ENCODE measurements at places on chromosomes 13 and 19. TPM values are rescaled to one million over a fixed set of nuclear protein-coding genes. Genes with fewer than 3 reads are reported as not detected.

DNA sequence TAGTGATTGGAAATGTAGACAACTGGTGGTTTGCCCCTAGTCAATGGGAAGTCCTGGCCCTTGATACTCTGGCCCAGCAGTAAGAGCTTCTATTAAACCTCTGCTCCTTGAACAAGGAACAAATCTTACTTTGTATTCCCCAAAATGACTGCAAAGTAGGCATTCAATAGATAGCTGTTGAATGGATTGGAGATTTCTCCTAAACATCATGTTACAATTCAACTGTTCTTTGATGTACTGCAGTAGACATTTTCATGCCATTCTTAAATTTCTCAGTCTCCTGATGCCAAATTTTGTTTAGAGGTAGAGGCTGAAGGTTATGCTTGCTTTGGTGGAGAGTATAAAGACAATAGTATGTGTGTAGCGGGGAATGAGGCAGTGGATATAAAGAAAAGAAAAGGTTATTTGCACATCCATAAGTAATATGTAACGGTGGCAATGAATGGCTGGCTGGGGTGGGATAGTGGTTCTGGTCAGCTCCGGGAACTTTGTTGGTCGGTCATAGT lies 12.8 kb downstream of the MIR17HG start:
- no peak for DNase-seq

- DNase-seq = no peak
Measured at GRCh38 chr13:22964245-22964966, 216.4 kb upstream of the SGCG start.

GRCh38 chr19:1321539-1321938 lies 35.9 kb downstream of the EFNA2 start:
- DNase-seq = no peak

DNA sequence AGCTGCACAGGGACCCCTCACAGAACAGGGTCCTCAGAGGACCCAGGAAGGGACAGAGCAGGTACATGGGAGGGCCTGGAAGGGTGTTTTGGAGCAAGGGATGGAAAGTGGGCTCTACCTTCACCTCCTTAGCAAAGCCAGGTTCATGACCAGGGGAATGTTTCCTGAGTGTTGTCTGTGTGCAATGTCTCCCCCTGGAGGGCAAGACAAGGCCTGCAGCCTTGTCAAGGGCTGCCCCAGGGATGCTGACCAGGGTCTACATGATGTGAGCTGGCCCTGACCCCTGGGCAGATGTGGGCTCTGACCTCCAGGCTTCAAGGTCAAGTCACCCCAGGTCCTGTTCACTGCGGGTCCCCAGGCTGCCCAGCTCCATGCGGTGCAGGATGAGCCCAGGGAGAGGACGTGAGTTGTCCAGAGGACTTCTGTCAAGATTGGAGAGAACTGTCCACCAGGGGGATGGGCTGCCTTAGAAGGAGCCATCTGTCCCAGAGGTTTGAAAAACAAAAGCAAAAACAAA lies 1.0 kb upstream of the CEACAM1 start:
- DNase-seq = peak; percentile 30

DNA sequence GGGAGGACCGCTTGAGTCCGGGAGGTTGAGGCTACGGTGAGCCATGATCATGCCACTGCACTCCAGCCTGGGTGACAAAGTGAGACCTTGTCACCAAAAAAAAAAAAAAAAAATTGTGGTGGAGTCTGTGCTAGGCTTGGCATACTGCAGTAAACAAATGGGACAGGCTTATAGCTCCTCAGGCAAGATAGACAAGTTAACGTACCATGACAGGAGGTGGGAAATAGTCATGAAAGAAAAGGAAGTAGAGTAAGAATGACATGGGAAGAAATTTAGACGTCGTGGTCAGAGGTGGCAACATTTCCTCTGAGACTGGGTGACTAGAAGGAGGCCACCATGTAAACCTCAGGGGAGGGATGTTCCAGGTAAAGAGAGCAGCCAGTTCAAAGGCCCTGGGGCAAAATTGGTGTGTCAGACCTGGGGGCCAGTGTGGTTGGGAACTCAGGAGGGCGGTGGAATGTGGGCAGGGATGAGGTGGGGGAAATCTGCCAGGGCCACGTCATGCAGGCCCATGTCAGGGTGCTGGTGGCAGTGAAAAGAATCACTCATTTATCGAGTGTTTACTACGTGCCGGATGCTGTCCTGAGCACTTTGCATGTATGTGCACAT lies 5.6 kb downstream of the SNRPA start:
- no peak for DNase-seq

GRCh38 chr13:27130979-27131623 lies 40.5 kb downstream of the USP12 start:
- no peak for DNase-seq

- DNase-seq = peak; percentile 66
Measured at GRCh38 chr19:2355168-2356035, 4.7 kb upstream of the TMPRSS9 start.

GRCh38 chr13:34421858-34422475 lies 520.1 kb upstream of the NBEA start:
- DNase-seq = no peak

GRCh38 chr19:33394723-33395560 lies 21.4 kb downstream of the CEBPG start:
- DNase-seq = no peak

DNA sequence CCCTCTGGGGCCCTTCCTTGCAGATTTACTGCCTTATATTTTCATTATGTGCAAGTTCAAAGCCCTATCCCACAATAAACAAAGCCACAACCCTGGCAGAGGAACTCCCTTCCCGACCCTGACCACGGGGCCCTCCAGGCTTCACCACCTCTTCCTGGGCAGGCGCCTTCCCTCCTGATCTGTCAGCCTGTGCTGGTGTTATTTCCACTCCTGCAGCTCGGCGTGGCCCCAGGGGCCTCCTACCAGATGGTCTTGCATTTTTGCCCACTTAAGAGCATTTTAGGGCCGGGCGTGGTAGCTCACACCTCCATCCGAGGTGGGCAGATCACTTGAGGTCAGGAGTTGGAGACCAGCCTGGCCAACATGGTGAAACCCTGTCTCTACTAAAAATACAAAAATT lies 22.8 kb downstream of the SLC15A1 start:
- no peak for DNase-seq

DNA sequence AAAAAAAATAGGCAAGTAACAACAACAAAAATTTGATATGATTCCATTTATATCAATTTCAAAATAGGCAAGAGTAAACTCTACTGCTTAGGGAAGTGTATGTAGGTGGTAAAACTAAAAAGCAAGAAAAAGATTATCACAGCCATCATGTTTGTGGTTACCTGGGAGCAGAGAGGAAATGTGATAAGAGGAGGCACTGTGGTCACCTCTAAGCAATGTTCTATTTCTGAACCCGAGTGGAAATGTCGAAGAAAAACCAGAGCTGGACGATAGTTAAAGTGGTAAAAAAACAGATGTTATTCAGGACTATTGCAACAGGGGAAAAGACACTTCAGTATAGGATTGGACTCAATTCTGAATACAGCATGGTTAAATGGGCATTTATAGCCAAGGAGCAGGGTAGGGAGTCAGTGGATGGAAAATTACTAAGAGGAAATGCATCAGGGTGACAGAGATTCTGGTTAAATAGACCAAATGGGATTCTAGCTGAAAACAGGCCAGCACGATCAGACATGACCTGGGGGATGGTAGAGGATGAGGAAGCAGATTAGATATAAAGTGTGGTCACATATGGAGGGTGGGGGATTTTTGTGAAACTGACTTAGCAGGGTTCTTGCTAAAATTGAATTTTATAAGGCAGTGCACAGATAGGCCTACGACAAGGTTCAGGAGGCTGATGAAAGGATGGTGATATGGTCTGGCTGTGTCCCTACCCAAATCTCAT lies 6.0 kb upstream of the TEX30 start:
- DNase-seq = no peak

DNA sequence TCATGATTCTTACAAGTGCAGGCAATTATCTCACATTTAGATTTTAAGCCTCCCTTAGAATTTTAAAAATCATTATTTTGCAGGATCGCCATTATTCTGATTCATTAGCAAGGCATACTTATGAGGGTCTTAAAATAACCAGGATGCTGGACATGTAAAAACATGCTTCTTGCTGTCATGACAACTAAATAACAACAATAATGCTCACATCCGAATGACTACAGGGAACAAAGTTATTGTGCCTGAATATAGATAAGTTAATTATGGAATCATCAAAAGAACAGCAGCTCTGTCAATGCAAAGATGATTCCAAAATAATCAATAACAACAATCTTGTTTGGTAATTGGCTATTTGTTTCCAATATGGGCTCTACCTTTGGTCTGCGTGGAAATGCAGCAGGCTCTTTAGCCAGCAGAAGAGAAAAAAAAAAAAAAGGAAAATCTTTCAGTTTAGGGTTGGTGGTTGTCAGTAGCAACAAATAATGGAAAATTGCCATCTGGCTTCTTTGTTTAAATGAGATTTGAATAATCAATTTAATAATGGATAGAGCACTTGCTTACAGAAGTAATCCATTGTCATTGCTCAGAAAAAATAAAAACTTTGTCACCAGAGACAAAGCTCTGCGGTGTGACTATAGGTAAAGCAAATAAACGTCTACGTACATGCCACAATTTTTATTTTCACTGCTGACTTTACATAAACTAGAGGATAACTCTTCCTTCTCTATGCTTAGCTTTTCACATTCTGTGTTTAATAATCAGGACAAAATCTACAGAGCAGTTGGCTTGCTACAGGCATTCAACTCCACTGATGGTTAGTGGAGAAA lies 468.9 kb upstream of the TSHZ3 start:
- DNase-seq = no peak

- no peak for DNase-seq
Measured at GRCh38 chr13:83895994-83896580, 13.8 kb upstream of the SLITRK1 start.

DNA sequence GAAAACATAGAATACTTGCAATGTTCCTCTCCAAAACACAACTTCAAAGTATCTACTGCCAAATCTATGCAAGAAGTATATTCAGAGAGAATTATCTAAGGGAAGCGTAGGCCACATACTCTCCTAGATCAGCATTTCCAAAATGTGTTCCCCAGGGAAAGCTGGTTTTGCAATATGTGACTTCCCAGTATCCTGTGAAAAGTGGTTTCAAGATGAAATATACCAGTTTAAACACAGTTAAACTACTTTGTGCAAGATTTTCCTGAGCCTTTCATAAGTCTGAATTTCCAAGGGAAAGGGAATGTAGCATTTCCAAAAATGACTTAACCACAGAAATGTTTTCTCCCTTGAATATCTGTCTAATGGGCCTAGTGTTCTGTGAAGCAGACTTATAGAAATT lies 7.6 kb downstream of the STARD13 start:
- DNase-seq = no peak

DNA sequence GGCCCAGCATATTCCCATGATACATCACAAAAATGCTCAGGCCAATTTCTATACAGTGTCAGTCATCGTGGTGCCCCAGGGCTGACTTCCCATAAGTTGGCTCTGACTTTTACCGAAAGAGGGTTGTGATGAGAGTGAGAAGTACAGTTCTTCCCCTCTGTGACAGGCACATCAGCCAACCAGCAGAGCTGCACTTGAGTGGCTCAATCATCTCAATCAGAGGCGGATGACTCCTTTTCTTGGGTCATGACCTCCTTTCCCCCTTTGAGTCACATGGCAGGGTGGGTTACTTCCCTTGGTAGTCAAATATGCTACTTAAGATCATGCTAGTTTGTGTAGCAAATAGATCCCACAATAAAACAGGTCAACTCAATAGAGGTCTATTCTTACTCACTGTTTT lies 6.9 kb upstream of the AMER2 start:
- no peak for DNase-seq

GRCh38 chr13:77774181-77774580 lies 76.7 kb downstream of the SLAIN1 start:
- no peak for DNase-seq

GRCh38 chr13:106357198-106357597 lies 178.3 kb downstream of the EFNB2 start:
- DNase-seq = no peak

DNA sequence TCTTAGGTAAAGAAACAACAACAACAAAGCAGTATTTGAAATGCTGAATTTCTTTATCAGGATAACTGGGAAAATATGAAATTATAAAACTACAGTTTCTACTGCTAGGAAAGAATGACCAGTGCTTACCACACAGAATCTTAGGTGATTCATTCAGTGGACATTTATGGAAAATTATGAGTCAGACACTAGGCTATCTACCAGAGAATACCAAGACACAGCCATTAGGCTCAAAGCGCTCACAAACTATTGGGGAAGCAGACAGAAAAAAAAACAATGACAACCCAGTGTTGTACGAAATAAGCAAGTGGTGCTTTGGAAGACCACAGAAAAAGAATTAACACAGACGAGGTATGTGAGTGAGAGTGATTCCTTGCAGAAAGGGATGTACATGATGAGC lies 1019.5 kb downstream of the PCDH9 start:
- no peak for DNase-seq

- no peak for DNase-seq
Measured at GRCh38 chr19:54209058-54209810, 8.6 kb downstream of the RPS9 start.

GRCh38 chr13:91644806-91645205 lies 246.4 kb downstream of the GPC5 start:
- DNase-seq = no peak

- DNase-seq = no peak
Measured at GRCh38 chr13:74006666-74007065, 127.5 kb downstream of the KLF12 start.

GRCh38 chr13:79197933-79198332 lies 208.1 kb downstream of the RBM26 start:
- no peak for DNase-seq

- no peak for DNase-seq
Measured at GRCh38 chr19:30978639-30979038, 370.6 kb downstream of the TSHZ3 start.

- DNase-seq = no peak
Measured at GRCh38 chr13:77042566-77043177, 15.7 kb upstream of the FBXL3 start.

GRCh38 chr19:28034936-28035335 lies 1178.0 kb downstream of the UQCRFS1 start:
- DNase-seq = no peak

- DNase-seq = peak; percentile 87
Measured at GRCh38 chr19:18895824-18896341, at the start of gene CERS1. CERS1 (minus strand) TSS chr19:18896158; CDS start chr19:18896072, 86 bp downstream.

GRCh38 chr13:52921194-52921593 lies 72.8 kb upstream of the PCDH8 start:
- DNase-seq = no peak

GRCh38 chr13:46355088-46355468 lies 32.0 kb downstream of the RUBCNL start:
- DNase-seq = no peak

GRCh38 chr13:71828564-71828963 lies 38.4 kb downstream of the DACH1 start:
- no peak for DNase-seq

- DNase-seq = no peak
Measured at GRCh38 chr19:1295169-1296012, 9.7 kb downstream of the EFNA2 start.

GRCh38 chr19:49570138-49570856 lies 10.1 kb downstream of the NOSIP start:
- peak; percentile 74 for DNase-seq

The CFAP97D2 gene
- not detected for total RNA-seq

The IFI30 gene
- 0.54 TPM for total RNA-seq

The MBD3L2 gene
- total RNA-seq = not detected

The OR7C1 gene
- total RNA-seq = not detected

The GFY gene
- not detected for total RNA-seq

The KCNN4 gene
- total RNA-seq = 0.36 TPM

The UBE2S gene
- 38.6 TPM for total RNA-seq

The MEDAG gene
- total RNA-seq = 0.27 TPM

The GPR180 gene
- total RNA-seq = 13.0 TPM

The PRKCG gene
- total RNA-seq = 1.7 TPM

The IFNL1 gene
- not detected for total RNA-seq

The CELF5 gene
- total RNA-seq = 37.6 TPM

The CYP2S1 gene
- 0.64 TPM for total RNA-seq

The WDR62 gene
- 4.4 TPM for total RNA-seq

The ZMYM2 gene
- total RNA-seq = 150 TPM

The ZNF793 gene
- 35.2 TPM for total RNA-seq

The THSD1 gene
- 8.3 TPM for total RNA-seq
